ENCODE measurements at places on chromosomes 1 and 21.

DNA sequence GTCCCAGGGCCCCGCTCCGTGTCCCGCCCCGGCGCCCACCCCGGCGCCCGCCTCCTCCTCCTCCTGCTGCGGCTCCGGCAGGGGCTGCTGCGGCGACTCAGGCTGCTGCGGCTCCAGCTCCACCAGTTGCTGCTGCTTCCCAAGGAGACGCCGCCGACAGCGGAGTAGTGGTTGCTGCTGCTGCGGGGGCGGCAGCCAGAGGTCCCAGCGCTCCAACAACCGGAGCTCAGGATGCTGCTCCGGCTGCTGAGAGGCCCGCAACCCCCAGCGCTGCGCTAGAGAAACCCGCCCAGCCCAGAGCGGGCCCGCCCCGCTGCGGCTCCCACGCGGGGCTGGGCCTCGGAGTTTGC lies 1.1 kb downstream of the CRCT1 start:
- DNase-seq = no peak

DNA sequence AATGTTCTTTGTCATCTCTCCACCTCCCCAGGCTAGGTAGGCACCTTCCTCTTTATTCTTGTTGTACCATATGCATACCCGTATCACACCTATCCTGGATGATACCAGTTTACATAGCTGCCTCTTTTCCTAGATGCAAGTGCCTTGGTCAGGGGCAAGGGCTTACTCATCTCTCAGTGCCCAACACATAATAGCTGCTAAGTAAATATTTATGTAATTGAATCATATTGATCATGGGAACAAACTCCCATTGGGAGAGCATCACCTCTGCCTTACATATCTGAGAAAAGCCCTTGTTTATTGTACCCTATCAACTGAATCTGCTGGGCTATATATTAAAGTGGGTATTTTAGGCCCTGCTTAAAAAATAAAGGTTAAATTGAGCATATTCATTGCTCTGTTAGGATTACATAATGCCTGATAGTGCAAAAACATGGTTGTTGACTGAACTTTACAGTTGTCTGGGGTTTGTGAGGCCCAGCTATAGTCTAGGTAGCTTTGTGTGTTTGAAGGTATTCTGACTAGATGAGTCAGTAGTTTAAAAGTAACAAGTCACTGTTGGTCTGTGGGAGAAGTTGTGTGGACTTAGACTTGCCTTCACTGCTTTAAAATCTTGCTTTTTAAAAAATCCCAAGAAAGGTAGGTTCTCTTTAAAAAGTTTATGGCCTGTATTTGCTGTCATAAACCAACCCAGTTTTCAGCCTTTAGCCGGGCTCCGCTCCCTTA lies 82.6 kb downstream of the OLFML2B start:
- DNase-seq = no peak

GRCh38 chr1:51316846-51317120 lies 13.6 kb downstream of the TTC39A start:
- DNase-seq = no peak

DNA sequence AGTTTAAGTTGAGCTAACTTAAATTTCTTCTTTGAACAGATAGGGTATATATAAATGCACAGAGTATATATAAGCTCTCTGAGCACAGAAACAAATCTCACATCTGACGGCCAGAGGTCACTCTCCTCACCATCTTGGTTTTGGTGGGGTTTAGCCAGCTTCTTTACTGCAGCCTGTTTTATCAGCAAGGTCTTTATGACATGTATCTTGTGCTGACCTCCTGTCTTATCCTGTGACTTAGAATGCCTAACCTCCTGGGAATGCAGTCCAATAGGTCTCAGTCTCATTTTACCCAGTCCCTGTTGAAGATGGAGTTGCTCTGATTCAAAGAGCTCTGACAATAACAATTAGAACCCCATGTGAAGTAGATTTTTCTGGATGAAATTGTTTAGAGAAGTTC lies 1.6 kb upstream of the MOV10 start:
- no peak for DNase-seq

DNA sequence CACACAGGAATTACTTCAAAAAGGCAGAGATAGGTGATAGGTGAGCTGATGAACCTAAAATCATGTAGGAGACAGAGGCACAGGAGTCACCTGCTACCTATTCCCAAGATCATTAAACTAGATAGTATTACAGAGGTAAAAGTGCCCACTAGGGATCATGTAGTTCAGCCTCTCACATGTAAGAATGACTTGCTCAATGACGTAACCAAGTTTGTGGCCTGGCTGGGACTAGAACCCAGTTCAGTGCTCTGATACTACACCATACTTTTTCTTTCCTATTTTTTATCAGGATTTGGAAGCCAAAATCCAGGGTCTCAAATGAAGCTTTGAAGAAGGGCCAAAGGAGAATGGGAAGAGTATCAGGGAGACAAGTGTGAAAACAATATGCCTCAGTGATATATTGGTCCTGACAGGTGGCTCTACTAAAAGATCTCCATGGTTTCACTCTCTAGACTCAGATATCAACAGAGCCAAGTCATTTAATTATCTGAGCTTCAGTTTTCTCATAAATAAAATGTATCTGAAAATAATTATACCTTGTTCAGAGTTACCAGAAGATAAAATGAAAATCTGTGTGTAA lies 87.3 kb upstream of the SLFNL1 start:
- DNase-seq = no peak

DNA sequence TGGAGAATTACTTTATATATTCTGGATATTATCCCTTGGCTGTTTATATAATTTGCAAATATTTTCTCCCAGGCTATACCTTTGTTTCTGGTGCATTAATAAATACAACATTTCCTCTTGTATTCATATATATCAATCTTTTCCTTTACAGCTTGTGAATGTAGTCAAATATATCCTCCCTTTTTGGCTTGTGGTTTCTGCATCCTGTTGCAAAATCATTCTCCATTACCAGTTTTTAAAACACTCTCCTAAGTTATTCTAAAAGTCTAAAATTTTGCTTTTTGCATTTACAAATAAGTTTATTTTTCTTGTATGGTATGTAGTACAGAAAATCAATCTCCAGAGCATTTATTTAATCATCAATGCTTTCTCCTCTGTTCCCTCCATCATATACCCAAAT lies 909.4 kb downstream of the ADGRL2 start:
- no peak for DNase-seq

Data from neural crest cell (in vitro differentiated cells).